ENCODE measurements at places on chromosomes 5 and 9.

DNA sequence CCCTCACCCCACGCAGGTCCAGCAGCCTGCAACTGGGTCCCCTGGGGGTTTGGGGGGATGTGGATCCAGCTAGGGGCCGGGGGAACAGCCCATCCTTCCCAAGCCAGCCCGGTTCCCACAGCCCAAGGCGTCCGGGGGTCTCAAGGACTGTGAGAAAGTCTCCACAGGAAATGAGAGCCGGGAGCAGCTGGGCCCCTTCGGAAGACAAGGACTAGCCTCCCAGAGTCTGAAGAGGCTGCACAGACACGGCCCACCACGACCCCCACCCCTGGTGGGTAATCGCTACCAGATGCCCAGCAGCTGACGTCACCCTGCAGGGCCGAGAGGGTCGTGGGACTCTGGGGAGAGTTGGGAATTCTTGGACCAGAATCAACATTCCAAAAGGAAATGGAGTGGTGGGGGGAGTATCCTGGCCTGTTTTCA is 10.5 kb downstream of the SH2D3C start:
- no peak for DNase-seq

GRCh38 chr5:166649676-166650075 is 1641.8 kb upstream of the WWC1 start:
- DNase-seq = no peak

GRCh38 chr5:37029436-37029835 is 152.9 kb downstream of the NIPBL start:
- DNase-seq = no peak

- DNase-seq = no peak
Observed at GRCh38 chr5:172758077-172758833, 12.7 kb downstream of the DUSP1 start.

- no peak for DNase-seq
Observed at GRCh38 chr9:126604059-126605055, 9.4 kb upstream of the LMX1B start.

GRCh38 chr5:176524987-176525386 is 12.2 kb downstream of the RNF44 start:
- DNase-seq = no peak

- peak; percentile 63 for DNase-seq
Observed at GRCh38 chr5:157273131-157273556, 7.2 kb downstream of the CYFIP2 start.

DNA sequence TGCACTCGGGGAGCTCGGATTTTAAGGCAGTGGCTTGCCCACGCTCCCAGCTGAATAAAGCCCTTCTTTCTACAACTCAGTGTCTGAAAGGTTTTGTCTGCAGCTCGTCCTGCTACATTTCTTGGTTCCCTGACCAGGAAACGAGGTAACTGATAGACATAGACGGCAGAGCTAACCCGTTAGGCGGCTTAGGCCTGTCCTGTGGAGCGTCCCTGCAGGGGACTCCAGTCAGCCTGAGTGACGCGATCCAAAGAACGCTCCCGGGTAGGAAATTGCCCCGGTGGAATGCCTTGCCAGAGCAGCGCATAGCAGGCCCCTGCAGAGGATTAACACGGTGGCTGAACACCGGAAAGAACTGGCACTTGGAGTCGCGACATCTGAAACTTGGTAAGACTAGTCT is 1.8 kb upstream of the SELENOP start:
- no peak for DNase-seq

DNA sequence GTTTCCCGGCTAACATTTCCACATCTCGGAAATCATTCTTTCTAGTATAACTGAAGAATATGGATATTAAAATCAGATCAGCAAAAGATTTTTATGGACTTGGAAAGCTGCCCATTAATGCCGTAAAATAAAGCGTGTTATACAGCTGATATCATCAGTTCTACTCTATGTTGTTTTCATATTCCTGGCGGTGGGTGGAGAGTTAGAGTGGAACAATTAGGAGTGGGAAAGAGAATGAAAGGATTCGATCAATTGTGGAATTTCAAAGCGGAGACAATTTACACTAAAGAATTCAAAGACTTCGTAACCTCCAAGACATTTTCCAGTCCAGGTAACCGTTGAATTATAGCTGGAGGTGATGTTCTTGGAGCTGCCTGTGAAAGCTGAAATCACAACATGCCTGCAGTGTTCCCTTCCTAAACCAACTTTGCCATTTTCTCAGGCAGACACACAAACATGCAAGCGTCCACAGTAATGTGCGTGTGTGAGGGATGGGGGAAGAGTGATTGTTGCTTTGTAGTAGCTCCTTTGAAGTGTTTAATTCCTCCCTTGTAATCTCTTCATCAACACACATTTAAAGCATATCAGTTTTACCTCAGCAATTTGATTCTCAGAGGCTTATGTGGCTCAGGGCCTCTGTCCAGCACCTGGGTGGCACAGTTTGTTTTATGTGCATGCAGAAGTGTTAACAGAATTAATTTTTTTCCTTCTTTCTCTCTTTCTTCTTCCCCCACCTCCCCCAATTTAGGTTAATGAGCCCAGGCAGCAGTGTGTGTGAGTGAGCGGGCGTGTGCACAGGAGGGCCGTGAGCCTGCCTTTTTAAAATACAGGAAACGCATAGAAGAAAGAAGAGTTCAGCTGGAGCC is 544.1 kb downstream of the RAB3C start:
- DNase-seq = no peak

- DNase-seq = no peak
Observed at GRCh38 chr9:126582427-126582826, 31.3 kb upstream of the LMX1B start.

- no peak for DNase-seq
Observed at GRCh38 chr9:88711719-88712118, 176.7 kb downstream of the NXNL2 start.

- no peak for DNase-seq
Observed at GRCh38 chr9:121807069-121807822, 155.8 kb downstream of the DAB2IP start.

DNA sequence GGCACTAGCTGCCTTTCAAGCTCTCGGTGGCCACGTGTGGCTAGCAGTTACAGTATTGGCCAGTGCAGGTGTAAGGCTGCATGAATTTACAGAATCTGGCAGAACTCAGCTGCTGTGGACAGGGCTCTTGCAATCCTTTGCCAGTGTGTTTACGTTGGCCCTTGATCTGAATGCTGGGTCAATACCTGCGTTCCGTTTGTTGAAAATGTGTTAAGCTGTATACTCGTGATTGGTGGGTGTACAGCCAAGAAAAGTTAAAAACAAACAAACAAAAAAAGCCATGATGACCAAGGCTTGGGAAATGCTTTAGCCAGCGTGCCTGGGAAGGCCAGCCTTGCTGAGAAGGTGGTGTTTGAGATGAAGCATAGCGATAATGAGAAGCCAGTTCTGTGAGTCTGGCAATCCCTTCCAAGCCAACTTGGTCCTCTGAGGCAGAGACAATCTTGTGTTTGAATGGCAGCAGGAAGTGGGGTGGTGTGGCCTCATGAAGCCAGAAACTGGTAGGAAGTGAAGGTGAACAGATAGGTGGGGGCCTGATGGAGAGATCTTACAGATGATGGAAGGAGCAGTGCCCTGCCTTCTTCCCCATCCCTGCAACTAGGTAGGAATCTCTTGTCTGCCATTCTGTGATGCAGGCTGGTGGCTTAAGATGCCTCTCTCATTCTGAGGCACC is 820 bp upstream of the CFAP90 start:
- no peak for DNase-seq

- DNase-seq = no peak
Observed at GRCh38 chr9:28471261-28471660, 898.0 kb upstream of the C9orf72 start.

- DNase-seq = no peak
Observed at GRCh38 chr9:4143936-4144717, 155.7 kb downstream of the GLIS3 start.

- peak; percentile 18 for DNase-seq
Observed at GRCh38 chr9:127388037-127388855, 8.7 kb upstream of the SLC2A8 start.

GRCh38 chr9:105667867-105668266 is 5.6 kb downstream of the TAL2 start:
- no peak for DNase-seq

- no peak for DNase-seq
Observed at GRCh38 chr9:69874301-69875060, 53.9 kb downstream of the CFAP95 start.

GRCh38 chr9:91711755-91712601 is 238.1 kb downstream of the ROR2 start:
- peak; percentile 82 for DNase-seq

Data from MM.1S (cell line).